ENCODE measurements at places on chromosomes 6 and 20. TPM values are rescaled to one million over a fixed set of nuclear protein-coding genes. Genes with fewer than 3 reads are reported as not detected.

GRCh38 chr20:61871160-61871559 lies 194.5 kb downstream of the TAF4 start:
- no peak for DNase-seq

GRCh38 chr20:46945465-46945864 lies 50.8 kb downstream of the EYA2 start:
- no peak for DNase-seq

DNA sequence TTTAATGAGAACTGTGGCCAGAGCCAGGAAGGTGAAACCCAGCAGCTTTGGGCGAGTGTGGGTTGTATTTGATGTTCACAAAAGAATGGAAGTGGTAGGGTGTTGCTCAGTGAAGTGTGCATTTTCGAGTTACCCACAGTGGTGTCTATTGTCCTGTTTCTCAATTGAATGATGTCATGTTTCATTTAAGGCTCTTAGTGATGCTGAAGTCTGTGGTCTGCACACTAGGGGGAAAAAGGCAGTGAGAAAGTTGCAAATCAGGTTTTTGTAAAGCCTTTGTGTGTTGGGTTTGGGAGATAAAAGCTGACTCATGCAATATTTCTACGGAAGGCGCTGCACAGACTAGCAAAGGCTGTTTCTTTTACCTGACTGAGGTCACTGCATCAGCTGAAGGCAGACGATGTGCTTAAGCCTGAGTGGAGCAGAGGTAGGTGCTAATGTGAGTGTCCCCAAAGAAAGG lies 121.1 kb downstream of the PLEKHG1 start:
- DNase-seq = peak; percentile 30

- DNase-seq = peak; percentile 71
Measured at GRCh38 chr6:31403283-31404060, at the start of gene MICA. MICA (plus strand) TSS chr6:31403595; CDS start chr6:31403633, 38 bp downstream.

DNA sequence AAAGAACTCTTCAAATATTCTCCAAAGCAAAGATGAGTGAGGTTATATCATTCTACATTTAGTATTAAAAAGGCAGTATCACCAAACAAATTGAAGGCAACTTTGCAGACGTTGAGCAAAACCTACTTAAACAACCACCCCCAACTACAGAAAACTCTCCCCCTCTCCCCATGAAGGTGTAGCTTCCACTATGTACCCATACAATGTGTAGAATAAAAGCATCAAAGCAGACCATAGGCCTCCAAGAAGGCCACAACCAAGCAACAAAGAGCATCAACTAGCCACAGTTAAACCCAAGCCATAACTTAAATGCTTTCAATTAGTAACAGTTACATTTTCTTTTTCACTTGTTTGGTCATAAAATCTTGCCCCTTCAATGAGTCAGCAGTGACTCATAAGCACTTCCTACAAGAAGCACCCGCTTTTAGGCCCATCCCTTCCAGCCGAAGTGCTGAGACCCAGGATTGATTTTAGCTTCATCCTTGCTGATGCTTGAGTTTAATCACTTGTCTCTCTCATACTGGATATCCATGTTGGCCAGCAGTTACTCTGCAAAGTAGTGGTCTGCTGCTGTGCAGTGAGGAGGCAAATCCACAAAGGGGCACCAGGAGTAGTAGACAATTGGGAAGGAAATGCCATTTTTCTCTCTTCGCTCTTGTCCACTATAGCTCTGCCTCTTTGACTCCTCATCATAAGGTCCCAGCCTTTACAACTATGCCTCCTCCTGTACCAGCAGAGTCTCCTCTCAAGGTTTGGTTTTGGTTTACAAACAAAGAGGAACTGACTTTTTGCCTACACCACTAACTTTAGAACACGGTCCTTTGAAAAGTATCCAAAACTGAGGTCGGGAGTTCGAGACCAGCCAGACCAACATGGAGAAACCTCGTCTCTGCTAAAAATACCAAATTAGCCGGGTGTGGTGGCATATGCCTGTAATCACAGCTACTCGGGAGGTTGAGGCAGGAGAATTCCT lies 8.4 kb upstream of the NUP153 start:
- DNase-seq = no peak

SPATS1 gene
- not detected for total RNA-seq

PNPLA1 gene
- not detected for total RNA-seq

ZSCAN23 gene
- 22.6 TPM for total RNA-seq

DNA sequence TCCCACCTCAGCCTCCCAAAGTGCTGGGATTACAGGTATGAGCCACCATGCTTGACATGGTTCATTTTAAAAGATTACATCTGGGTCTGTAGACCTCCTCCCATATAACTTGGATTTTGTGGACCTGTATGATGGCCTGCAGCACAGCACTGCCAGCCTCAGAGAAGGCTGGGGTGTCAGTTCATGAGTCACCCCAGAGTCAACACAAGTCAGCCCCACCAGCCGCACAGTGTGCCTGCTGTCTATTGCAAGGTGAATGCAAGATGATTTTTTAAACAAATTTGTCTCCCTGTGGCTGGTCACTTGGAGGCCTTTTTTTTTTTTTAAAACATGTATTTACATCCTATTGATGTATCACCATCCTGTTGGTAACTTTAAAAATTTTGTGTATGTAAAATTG lies 76.7 kb downstream of the RREB1 start:
- no peak for DNase-seq

DNA sequence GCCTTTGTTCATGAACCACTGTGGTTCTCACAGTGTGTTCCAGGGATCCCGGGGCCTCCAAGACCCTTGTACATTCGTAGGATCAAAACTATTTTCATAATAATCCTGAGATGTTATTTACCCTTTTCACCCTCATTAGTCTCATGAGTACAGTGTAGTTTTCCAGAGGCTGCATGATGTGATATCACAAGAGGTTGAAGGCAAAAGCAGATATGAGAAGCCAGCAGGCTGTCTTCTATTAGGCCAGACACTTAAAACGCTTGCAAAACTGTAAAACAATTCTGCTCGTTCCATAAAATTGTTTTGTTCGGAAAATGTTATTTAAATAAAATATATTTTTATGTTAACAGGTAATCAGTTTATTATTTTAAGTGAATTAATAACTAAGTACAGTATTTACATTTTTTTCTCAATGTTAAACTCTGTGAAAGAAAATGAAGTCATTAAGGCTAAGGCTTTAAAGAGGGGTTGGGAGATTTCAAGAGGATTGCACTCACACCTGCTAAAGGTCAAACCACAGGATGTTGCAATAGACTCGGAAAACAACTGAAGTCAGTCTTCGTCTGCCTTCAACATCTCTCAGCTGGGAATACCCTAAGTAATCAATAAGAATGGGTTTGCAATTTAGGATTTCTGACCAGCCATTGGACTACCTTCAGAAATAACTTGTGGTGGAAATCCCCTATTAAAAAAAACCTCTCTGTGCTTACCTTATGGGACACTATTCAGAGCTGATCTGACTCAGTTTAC lies 474.2 kb downstream of the KIF16B start:
- DNase-seq = no peak

PDYN gene
- not detected for total RNA-seq

GRCh38 chr6:161038229-161039031 lies 46.9 kb downstream of the MAP3K4 start:
- DNase-seq = no peak

- peak; percentile 32 for DNase-seq
Measured at GRCh38 chr6:43772681-43773049, 2.7 kb downstream of the VEGFA start.

DUSP15 gene
- total RNA-seq = 13.2 TPM

GRCh38 chr6:75052491-75052890 lies 153.4 kb downstream of the COL12A1 start:
- DNase-seq = no peak

HAO1 gene
- not detected for total RNA-seq

LY6G6C gene
- 1.3 TPM for total RNA-seq

- DNase-seq = no peak
Measured at GRCh38 chr6:163874784-163875183, 460.3 kb downstream of the QKI start.

GRCh38 chr20:44559302-44559701 lies 23.1 kb upstream of the PKIG start:
- no peak for DNase-seq

DNA sequence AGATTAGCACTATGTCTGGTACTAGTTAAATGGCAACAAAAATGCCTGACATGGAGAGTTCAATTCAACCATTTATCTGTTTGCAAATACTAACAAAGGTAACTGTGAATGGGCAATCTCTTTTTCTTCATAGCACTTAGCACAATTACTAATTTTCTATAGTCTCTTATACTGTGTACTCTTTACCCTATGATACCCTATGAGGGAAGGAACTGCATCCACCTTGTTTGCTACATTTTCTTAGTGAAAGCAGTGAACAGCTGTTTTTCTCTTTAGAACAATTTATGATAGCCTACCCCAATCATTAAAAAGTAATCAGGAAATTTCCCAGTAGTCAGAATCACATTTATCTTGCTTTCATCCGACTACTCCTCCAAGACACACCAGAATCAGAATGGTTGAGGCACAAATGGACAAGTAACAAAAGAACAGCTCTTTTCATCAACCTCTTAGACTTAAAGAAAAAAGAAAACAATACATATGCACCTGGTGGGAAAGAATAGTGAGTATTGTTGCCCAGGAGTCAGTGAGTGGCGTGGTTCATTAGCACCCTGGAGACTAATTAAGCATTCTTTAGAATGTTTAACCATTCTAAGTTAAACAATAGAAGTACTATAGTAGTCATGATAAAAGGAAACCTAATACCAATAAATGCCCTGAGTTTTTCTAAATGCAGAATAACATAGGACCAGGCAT lies 16.7 kb downstream of the ZNF292 start:
- no peak for DNase-seq

GRCh38 chr6:154931711-154932424 lies 63.2 kb upstream of the TIAM2 start:
- no peak for DNase-seq

- DNase-seq = no peak
Measured at GRCh38 chr20:53926428-53927028, 143.9 kb downstream of the BCAS1 start.

GRCh38 chr6:73579389-73579788 lies 58.6 kb upstream of the EEF1A1 start:
- DNase-seq = no peak

- DNase-seq = no peak
Measured at GRCh38 chr6:25954756-25955155, 7.8 kb upstream of the TRIM38 start.

- DNase-seq = no peak
Measured at GRCh38 chr6:35128042-35128441, 13.1 kb downstream of the TCP11 start.

- DNase-seq = no peak
Measured at GRCh38 chr6:135230711-135231468, 49.8 kb downstream of the MYB start.

ZC3H12D gene
- total RNA-seq = 0.48 TPM

- no peak for DNase-seq
Measured at GRCh38 chr20:58433759-58434158, 44.7 kb downstream of the VAPB start.

RCAN2 gene
- 23.3 TPM for total RNA-seq

TEAD3 gene
- 43.4 TPM for total RNA-seq

ARFGEF3 gene
- 28.3 TPM for total RNA-seq

DNA sequence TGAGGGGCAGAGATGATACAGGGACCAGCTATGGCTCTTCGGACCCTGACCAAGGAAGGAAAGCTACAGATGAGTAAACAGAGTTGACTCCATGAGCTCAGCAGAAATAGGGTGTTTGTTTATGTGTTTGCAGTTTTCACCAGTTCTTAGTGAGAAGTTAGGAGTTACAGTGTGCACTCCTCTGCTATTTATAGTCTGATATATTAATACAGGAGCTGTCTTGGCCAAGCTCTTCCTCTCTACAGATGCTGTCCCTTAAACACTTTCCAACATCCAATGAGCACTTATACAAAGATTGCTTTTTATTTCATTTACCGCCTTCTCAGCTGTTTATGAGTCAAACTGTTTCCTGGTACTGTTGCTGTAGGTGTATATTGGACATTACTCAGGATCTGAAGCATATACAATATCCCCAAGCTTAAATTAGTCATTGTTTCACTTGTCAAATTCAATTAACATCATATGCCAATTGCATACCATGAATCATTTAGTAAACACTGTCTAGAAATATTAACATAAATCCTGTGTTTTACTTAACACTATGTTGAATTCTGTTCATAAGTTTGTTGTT lies 618.0 kb downstream of the PRKN start:
- no peak for DNase-seq

FAXC gene
- 23.9 TPM for total RNA-seq

DNA sequence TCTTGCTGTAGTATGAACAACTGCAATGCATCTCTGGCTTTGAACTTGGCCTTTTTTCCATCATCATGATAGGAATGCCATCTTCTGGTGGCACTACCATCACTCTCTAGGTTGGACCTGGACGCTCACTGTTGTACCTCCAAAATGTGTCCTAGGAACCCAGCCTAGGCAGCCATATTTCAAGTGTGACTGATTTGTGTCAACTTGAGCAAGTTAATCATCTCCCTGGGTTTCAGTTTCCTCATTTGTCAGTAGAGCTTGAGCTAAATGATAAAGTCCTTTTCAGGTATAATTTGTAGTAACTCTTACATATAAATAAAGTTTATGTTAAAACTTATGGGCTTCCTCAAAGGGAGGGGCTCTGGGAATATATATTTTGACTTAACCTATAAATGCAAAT lies 241.7 kb upstream of the CEP162 start:
- DNase-seq = no peak

HLA-DRB5 gene
- 0.60 TPM for total RNA-seq

OTOR gene
- not detected for total RNA-seq

- DNase-seq = no peak
Measured at GRCh38 chr6:169530752-169531123, 171.1 kb downstream of the WDR27 start.

MAK gene
- total RNA-seq = 1.3 TPM
